ENCODE measurements at places on chromosomes 2 and 18.

GRCh38 chr18:73059280-73059679, 191.5 kb upstream of the NETO1 start:
- no peak for DNase-seq

DNA sequence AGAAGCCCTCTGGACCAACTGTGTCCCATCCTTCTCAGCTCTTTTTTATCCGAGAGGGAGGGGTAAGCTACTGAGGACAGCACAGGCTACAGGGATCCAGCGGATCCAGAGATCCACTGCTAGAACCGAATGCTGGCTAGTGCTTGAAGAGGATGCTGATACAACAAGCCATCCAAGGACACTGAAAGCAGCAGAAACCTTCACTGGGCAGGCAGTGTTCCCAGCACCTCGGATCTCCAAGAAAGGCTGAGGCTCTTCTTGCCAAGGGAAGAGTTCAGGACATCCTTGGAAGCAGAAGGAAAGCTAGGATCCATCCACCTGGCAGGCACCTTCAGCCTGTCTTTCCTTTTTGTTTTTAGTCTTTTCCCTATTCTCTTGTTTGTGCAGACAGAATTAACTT, 13.2 kb upstream of the FHOD3 start:
- DNase-seq: no peak

DNA sequence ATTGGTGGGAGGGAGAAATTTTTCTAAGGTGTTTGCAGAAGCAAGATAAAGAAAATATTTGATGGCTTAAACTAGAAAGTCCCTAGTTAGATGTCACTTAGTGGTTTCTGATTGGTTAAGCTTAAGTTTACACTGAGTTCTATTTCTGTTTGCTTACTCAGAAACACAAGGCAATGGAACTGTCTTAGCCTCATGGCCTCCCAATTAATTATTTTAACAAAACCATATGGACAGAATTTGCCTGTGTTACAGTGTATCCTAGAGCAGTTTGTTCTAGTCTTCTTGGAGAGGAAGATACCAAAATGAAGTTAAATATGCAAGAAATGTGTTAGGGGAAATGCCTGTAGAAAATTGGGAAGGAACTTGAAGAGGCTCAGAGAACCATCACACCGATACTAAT, 4.6 kb upstream of the IMPACT start:
- no peak for DNase-seq

GRCh38 chr2:73827018-73827417, 1.7 kb upstream of the STAMBP start:
- no peak for DNase-seq

DNA sequence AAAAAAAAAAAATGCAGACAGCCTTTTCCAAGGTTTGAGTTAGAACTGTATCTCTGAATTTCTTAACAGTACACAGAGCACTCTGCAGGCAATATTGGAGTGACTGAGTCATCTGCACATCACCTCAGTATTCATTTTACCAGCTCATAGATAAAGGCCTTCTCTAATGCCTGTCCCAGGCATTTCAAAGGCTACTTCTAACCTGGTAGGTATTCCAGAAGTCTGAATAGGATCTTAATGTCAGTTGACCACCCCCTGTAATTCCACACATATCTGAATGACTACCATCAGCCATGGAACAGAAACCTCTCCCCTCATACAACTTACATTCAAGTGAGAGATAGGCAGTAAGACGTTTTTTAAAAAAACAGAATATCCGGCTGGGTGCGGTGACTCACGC, 9.0 kb downstream of the METTL21A start:
- no peak for DNase-seq

DNA sequence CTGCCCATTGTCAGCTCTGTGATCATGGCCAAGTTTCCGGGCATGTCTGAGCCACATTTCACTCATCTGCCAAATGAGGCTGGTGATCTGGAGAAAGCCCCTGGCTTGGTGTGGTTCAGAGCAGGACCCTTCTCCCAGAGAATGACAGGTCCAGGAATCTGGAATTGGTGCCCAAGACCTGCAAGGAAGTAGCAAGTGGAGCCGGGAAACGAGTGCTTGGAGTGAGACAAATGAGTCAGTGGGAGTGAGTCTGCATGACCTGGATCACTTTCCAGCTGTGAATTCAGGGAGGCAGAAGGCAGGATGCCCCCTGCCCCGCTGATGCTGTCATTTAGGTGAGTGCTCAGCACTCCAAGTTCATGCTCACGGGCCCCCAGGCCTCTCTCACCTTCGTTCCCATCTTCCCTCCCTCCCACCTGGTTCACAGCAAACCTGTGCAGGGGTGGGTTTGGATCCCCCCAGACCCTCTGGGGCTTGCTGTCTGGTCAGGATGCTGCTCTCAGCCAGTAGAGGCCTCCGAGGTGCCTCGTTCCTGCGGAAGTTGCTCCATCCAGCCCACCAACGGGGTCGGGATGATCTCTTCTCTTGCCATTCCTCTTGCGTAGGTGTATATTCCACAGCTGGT, 104.4 kb downstream of the INHBB start:
- DNase-seq: no peak

DNA sequence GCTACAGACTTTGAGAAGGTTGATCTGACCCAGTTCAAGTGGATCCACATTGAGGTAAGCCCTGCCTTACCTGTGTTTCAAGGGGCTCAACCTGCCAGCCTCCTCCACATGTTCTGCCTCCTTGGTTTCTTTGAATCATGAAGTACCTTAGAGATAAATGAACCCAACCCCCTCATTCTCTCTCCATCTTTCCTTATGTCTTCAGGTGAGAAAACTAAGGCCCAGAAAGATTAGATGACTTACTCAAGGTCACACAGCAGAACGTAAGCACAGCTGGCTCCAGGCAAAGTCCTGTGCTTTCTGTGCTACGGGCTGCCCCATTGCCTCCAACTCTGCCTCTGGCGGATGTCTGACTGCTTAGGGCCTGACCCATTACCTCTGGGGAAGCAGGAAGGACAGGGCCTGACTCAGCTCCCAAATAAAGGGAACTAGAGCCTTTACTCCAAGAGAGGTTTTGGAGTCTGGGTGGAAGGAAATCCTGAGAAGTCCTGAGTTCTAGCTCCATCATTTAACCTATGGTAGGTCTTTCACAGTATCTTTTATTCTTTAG, 10.3 kb downstream of the KHK start:
- no peak for DNase-seq

DNA sequence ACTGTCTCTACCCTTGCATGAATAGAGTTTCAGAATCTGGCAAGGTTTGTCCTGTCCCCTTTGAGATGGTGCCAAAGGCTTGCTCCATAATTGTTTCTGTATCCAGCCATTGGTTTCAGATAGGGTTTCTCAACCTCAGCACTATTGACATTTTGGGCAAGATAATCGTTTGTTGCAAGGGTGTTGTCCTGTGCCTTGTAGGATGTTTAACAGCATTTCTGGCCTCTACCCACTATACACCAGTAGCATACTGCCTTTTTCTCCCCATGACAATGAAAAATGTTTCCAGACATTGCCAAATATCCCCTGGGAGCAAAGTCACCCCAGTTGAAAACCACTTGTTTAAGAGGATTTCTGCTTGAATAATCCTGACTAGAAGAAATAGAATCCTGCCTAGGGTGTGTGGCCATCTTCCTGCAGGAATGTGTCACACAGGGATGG, 126.8 kb downstream of the CDC42EP3 start:
- DNase-seq: no peak

- no peak for DNase-seq
These were observed 258.5 kb downstream of the PTGR3 start for GRCh38 chr18:74950479-74950878.

- no peak for DNase-seq
These were observed 85.4 kb upstream of the ZEB2 start for GRCh38 chr2:144605231-144605840.

GRCh38 chr2:160415991-160416390, 77.6 kb downstream of the RBMS1 start:
- DNase-seq: no peak

- no peak for DNase-seq
These were observed 306.2 kb downstream of the SETBP1 start for GRCh38 chr18:44986933-44987332.

- DNase-seq: no peak
These were observed 624 bp downstream of the METTL8 start for GRCh38 chr2:171432969-171433762.

DNA sequence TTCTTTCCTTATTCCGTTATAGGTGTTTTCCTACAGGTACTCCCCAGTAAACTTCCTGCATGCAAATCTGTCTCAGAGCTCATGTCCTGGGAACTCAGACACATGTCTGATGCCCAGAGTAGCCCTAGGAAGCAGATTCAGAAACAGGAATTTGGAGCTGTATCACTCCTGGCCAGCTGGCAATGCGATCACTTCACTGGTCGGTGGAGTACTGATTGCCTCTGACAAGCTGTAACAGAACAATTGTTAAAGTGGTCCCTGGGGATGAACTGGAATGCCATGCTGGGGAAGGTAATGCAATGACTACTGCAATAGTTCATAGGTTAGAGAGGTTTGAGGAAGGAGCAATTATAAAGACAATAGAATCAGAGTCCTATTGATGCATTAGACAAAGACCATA, 131.6 kb upstream of the DOCK10 start:
- DNase-seq: no peak

- no peak for DNase-seq
These were observed 5.9 kb downstream of the ASXL3 start for GRCh38 chr18:33583901-33584300.

Measured in D721Med (cell line).